Hematopoietic multipotent progenitor cell (in vitro differentiated cells): ENCODE measurements at places on chromosomes 3 and 15. TPM values are rescaled to one million over a fixed set of nuclear protein-coding genes. Genes with fewer than 3 reads are reported as not detected.

Gene KCNMB3
- 1.3 TPM for total RNA-seq

GRCh38 chr3:138375447-138375846 lies 27.1 kb downstream of the MRAS start:
- DNase-seq: no peak

- no peak for DNase-seq
Observed at GRCh38 chr3:189727898-189728297, 96.7 kb downstream of the TP63 start.

DNA sequence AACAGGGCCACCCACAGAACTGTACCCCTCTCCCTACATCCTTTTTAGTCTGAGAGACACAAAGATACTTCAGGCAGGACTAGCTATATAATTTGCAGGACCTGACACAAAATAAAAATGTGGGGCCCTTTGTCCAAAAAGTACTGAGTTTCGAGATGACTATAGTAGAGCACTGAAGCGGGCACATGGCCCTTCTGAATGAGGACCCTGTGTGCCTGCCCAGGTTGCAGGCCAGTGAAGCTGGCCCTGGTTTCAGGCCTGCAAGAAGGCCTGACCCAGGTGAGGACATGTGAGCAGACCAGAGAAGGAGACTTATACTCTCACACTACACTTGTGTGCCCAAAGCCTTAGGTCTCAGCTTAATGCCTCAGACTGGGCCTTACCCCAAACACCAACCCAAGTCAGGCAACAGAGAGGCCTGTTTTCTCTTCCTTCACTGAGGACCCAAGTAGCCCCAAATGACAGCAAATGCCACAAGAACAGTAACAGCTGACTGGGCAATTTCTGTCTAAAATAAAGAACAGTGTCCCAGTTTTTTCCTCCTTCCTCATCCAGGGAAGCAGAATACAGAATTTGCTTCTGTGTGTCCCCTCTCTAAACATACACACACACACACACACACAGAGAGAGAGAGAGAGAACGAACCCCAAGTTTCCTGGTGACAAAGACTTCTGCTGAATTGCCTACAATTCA lies 100.9 kb upstream of the ARHGEF3 start:
- DNase-seq: no peak

- no peak for DNase-seq
Observed at GRCh38 chr3:128242818-128243601, 89.7 kb downstream of the EEFSEC start.

DNA sequence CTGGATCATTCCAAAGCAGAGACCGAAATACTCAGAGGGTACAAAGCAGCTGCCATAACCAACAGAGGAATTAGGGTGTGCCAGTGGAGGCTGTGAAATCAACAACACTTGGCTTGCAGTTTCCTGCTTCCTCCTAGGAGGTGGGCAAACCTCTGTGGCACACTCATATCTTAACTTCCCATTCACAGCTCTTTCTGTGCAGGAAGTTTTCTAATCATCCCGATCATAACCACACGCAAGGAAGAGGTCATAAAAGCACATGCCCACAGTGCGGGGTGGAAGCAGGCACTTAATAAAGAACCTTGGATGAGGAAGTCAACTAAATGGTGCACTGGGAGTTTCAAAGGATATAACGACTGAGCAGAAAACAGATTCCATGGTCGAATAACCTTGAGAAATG lies 5.1 kb downstream of the SCAMP2 start:
- DNase-seq: peak; percentile 86
